Stimulated activated CD8-positive, alpha-beta memory T cell treated with anti-CD3 and anti-CD28 coated beads, Interleukin-4, amount 100 ng/mL, for 4 hours (primary cell): ENCODE measurements at places on chromosomes 16 and 17.

DNA sequence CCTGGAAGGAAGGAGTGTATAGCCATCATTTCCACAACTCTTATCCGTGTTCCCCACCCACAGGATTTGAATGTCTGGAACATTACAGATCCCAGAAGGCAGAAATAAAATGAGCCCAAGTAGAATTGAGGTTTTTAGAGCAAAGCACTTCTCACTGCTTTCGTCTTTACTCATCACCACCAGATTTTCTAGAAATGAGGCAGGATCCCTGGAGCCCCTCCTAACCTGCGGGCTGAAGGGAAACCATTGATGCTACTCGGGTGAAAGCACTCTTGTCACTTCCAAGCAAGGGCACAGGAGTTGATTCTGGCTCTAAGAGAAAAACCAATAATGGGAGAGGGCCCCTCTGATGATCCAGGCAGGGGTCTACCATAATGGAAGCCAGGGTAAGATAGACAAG is 2.8 kb upstream of the ALDOC start:
- no peak for DNase-seq

- DNase-seq = no peak
These were observed 96.3 kb downstream of the CYLD start for GRCh38 chr16:50838165-50838564.

GRCh38 chr17:16516594-16517051 is 24.6 kb upstream of the LRRC75A start:
- DNase-seq = no peak

GRCh38 chr17:21378553-21378952 is 2.4 kb downstream of the KCNJ12 start:
- no peak for DNase-seq

- no peak for DNase-seq
These were observed 201.1 kb downstream of the SOX9 start for GRCh38 chr17:72321896-72322295.

- no peak for DNase-seq
These were observed 45.7 kb downstream of the PHKB start for GRCh38 chr16:47506800-47507199.

DNA sequence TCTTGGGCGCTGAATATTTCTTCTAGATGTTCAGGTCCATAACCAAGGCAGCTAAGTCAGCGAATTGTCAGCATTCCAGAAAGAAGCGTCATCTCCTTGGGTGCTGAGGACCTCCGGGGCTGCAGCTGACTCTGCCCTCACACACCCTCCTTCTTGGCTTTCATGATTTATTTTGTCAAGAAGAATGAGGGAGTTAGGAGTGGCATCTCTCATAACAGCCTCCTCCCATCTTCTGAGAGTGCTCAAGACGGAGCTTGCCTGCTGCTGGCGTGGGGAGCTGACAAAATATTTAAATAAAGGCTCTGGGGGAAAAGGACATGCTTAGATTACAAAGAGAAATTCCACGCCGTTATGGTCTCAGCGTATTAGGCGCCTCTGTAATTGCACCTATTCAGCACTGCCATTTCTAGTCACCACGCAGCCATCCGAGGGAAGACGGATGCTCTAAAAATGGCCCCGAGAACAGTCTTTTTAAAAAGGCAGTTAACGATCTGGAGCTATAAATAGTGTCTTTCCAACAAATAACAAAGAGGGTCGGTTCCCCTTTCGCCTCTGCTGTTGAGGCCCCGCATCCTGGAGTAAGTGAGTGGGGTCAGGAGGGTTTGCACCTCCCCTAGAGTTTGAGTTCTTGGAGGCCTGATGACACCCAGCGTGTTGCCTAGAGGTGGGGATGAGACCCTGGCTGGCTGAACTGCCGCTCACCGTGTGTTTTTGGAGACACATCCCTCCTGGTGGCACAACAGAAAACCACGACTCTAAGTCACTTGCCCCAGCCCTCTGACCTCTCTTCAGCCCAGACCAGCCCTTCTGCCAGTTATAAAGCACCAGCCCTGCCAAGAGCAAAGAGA is 187.0 kb downstream of the CCDC182 start:
- no peak for DNase-seq

DNA sequence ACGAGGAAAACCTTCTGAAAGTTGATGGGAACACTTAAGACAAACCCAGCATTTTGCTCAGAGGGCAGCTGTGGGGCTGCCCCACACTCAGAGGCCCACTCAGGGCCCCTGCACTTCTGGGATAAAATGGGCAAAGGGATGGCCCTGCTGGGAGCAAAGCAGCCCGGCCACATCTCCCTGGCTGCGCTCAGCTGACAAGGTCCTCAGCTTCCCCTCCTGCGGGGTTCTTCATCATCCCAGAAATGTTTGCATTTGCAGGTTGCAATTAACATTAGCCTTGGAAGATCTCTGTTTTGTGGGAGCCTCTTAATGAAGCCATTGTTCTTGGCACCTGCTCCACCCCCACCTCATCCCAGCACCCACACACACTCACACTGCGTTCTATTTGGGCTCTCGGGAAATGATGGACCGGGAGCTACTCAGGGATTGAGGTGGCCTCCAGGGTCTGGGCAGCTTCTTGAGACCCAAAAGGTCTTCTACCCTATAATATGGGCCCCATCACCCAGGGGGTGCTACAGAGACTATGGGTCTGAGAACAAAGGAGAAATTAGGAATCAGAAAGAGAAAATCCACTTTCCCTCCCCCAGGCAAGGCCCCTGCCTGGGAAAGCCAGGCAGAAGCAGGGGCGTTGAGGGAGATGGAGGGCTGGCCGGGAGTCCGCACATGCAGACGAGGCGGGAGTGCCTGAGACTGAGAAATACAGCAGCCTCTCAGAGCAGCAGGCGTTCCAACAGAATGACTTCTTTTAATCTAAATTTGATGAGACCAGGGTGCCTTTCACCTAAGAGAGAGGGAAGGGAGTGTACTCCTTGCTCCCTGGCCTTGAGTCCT is 53.7 kb upstream of the RPL38 start:
- DNase-seq = no peak

GRCh38 chr16:53528797-53529196 is 25.8 kb upstream of the AKTIP start:
- no peak for DNase-seq

GRCh38 chr16:3645108-3645503 is 9.4 kb upstream of the DNASE1 start:
- no peak for DNase-seq

DNA sequence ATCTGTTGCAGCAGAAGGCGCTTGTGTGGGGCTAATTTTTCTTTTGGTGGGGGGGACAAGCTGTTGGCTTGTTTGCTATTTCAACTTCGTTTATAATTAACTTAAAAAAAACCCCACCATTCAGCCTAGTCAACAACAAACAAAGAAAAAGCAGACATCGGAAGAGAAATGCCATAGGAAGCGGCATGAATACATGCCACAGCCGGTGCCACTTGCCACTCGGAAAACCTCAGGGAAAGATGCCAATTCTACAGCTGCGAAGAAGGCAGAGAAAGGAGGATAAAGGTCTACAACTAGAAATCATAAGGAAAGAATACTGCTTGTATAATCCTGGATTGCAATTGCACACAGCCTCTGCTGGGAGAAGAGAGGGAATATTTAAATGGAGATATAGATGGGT is 254.4 kb upstream of the PMFBP1 start:
- DNase-seq = no peak

DNA sequence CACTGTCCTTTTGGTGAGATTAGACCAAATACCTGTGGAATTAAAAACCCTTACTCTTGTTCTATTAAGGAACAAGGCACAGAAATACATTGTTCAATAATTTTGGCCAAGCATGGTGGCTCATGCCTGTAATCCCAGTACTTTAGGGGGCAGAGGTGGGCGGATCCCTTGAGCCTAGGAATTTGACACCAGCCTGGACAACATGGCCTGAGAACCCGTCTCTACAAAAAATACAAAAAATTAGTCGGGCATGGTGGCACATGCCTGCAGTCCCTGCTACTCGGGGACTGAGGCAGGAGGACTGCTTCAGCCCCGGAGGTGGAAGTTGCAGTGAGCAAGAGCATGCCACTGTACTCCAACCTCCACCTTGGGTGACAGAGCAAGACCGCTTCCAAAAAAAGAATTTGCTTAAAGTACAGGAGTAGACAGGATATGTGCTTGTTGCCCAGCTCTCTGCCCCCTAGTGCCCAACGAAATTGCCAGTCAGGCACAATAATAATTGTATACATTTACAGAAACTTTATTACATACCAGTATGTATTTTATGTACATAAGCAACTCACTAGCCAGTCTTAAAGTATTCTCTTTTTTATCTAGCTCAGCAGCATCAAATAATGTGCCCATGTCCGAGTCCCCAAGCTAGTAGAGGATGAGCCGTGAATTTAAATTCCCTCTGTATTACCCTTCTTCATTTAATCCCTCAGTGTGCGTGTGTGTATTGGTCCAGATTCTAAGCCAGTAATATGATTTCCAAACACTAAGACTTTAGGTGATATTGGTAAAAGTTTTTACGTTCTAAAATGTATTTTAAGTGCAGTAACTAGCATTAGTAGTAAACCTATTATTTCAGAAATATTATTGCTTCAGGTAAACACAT is 1.4 kb downstream of the THUMPD1 start:
- DNase-seq = no peak

- DNase-seq = no peak
These were observed 7.6 kb downstream of the CYB5B start for GRCh38 chr16:69431948-69432468.

GRCh38 chr16:9297437-9298113 is 206.1 kb downstream of the HAPSTR1 start:
- DNase-seq = no peak

DNA sequence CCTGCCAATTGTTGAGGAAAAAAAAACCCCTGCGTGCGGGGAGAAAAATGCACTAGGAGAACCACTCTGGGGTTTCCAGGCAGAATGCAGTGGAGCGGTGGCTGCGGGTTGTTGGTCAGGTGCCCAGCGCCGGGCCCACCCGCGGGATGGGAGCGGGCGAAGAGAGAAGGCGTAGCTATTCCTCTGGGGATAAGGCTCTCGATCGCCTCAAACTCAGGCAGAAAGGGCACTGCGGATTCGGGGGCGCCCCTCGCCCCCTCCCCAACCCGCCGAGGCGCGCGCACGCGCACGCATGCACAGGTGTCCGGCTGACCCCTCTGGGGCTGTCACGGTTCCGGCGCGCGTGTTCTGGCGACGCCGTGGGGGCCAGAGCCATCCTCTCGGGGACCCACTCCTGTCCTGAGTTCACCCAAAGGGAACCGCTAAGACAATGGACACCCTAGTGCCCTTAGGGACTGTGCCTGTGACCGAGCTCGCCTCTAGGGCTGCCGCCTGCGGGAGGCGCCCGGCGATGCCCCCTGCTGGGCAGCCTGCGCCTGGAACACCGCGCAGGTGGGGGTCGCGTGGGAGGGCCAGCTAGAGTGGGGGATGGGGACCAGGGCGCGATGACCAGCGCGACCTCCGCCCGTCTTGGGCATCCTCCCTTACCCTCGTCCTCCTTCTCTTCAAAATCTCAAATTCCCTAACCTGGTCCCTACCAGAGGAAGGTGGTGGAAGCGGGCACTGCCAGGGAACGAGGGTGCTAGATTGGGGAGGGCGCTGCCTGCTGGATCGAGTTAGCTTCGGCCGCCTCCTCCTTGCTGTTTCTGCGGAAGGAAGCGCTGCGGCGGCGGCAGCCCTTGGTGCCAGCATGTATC is 14.4 kb upstream of the CBX8 start:
- DNase-seq = no peak

GRCh38 chr16:17467923-17468540 is 2.7 kb downstream of the XYLT1 start:
- no peak for DNase-seq

DNA sequence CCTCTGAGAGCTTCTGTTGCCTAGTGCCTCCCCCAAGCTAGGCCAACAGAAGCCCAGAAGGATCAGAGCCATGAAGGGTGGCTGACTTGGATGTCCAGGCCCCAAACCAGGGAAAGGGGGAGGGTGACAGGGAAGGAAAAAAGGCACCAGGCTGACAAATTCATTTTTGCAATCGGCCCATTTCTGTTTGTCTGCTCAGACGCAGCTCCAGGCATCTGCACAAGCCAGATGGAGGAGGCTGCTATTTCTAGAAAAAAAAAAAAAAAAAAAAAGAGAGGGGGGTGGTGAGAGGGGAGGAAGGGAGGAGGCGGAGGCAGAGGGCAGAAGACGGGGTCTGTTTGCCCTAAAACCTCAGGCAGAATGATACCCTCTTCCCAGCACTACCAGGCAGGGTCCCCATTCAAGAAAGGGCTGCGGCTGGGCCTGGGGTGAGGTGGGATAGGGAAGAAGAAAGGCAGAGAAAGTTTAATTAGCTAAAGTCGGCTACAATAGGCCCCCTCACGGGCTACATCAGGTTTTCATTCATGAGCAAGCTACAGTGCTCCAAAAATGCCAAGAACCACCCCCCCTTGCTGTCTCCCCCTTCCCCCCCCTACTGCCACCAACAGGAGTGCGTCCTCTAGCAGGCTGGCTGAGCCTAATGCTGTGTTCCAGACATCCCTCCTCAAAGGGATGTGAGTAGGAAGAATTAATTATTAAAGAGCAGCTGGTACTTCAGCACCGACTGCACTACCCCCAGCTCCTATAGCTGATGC is 2.4 kb downstream of the HDAC5 start:
- no peak for DNase-seq

DNA sequence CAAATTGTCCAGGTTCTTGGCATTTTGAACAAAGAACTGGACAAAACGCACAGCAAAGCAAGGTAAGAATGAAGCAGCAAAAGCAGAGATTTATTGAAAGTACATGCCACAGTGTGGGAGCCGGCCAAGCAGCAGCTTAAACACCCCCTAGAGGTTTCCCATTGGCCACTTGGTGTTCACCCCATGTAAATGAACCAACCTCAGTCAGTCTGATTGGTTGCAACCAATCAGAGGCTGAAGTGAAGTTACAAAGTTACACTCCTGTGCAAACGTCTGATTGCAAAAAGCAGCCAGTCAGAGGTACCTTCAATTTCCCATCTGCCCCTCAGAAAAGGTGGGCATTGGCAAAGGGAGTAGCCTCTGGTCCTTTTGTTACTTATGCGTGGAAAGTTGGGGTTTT is 8.8 kb upstream of the ZNF263 start:
- no peak for DNase-seq

DNA sequence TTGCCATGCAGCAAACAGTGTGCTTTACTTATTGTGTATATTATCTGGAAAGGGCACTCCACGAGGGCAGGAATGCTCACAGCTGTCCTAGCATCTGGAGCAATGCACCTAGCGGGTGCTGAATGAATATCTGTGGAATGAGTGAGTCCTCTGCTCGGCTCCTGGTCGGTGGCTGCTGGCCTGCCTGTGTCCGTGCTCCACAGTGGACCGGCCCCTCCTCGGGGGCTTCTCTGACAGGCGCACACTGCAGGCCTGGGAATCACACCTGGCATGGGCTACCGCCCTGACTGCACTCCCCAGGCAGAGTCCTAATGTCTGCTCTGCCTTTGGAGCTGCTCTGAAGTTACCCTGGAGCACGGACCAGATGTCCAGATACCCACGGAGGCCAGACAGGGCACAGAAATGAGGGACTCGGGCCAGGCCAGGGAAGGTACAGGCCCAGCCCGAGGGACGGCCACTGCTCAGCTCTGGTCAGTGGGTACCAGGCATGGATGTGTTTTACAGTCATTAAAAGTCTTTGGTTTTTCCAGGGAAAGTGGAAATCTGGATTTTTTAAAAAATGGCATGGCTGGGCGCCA is 21.1 kb upstream of the AKTIP start:
- no peak for DNase-seq

GRCh38 chr16:68335175-68335574 is 24.4 kb downstream of the PRMT7 start:
- no peak for DNase-seq

GRCh38 chr16:3770530-3770929 is 53.2 kb upstream of the TRAP1 start:
- DNase-seq = no peak
